Dermis microvascular lymphatic vessel endothelial cell (primary cell): ENCODE measurements at places on chromosomes 2 and 18.

DNA sequence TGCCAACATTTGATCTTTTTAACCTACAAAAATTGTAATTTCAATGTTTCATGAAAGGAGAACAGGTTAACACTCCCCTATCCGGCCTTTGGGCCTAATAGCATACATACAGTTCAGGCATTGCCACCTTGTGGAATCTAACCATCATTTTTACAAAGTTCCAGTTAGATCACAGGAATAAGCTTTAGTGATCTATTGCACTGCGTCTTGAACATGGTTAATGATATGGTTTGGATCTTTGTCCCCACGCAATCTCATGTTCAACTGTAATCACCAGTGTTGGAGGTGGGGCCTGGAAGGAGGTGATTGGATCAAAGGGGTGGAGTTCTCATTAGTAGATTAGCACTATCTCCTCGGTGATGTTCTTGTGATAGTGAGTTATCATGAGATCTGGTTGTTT lies 58.2 kb upstream of the NEUROD1 start:
- no peak for DNase-seq

GRCh38 chr2:88540346-88540745 lies 86.9 kb downstream of the EIF2AK3 start:
- no peak for DNase-seq

- DNase-seq, result no peak
These were observed 43.0 kb upstream of the ITSN2 start for GRCh38 chr2:24403168-24403831.

GRCh38 chr18:62682371-62682770 lies 33.0 kb upstream of the PHLPP1 start:
- DNase-seq, result no peak

DNA sequence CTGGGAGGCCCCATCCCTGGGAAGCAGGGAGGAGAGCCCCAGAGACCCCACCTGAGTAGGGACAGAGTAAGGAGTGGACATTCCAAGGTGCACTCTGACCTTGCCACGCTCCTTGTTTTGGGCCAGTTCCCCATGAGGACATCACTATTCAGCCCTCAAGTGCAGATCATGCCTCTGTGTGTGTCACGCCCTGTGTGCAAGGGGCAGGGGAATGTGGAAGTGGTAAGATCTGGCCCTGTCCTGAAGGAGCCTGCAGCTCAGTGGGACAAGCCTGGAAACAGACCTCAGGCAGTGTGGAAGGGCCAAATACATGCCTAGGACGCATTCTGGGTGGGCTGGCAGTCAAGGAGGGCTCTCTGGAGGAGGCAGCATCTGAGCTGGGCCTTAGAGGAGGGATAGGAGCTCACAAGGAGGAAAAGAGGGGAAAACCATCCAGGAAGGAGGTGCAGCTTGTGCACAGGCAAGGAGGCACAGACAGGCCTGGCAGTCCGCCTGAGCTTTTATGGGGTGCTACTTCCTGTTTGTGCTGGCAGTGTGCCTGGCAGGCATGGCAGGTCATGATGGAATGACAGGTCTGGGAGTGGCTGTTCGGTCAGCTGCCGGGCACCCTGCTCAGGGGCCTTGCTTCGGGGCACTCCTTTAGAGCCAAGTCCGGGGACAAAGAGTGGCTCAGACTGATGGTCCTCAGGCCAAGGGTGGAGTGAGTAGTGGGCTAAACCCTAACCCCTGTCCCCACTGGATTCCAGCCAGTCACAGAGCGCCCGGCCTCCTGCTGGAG lies 3.3 kb downstream of the KLHL30 start:
- no peak for DNase-seq

GRCh38 chr2:144230033-144230432 lies 289.9 kb downstream of the ZEB2 start:
- no peak for DNase-seq

- DNase-seq, result no peak
These were observed 25.5 kb upstream of the STAT4 start for GRCh38 chr2:191176305-191176704.

DNA sequence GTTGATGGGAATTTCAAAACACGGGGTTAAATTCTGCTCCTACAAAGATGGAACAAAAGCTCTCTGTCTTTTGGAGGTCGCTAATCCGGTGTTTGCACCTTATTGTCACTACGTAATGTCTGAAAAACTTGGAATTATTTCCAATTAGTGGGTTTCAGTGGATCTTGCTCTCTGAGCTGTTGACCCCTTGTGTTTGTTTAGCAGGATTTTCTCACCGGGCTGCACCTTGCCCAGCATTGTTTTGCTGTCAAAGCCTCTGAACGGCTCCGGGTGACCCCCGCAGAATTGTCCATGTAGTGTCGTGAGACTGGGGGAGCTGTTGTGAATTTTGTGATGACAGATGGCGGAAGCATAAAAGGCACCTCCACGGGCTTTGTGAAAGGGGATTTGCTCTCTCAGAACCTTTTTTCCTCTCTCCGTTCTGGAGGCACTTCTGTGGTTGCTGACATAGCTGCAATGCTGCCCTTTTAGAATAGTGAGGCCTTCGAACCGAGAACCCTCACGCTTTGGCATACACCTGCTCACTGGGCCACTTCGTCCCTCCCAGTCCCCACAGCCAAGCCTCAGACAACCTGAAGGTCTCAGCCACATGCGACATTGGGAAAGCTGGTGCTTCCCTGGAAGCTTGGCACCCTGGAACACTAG lies 129.4 kb downstream of the ACOXL start:
- DNase-seq, result no peak

GRCh38 chr2:48279344-48280090 lies 250.4 kb upstream of the STON1 start:
- no peak for DNase-seq

DNA sequence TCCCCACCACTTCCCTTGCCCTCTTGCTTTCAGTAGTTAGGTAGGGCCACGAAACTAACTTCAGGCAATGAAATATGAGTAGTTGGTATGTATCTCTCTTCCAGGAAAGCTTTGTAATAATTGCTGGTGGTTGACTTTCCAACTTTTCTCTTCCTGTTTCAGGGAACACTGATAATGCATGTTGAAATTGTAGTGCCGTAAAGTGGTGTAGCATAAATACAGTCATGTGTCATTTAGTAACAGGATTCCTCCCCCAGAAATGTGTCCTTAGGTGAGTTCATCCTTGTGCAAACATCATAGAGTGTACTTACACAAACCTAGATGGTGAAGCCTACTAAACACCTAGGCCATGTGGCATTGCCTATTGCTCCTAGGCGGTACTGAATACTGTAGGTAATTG lies 429.2 kb downstream of the PID1 start:
- no peak for DNase-seq

- DNase-seq, result no peak
These were observed 343.0 kb downstream of the NYAP2 start for GRCh38 chr2:225742487-225742886.

DNA sequence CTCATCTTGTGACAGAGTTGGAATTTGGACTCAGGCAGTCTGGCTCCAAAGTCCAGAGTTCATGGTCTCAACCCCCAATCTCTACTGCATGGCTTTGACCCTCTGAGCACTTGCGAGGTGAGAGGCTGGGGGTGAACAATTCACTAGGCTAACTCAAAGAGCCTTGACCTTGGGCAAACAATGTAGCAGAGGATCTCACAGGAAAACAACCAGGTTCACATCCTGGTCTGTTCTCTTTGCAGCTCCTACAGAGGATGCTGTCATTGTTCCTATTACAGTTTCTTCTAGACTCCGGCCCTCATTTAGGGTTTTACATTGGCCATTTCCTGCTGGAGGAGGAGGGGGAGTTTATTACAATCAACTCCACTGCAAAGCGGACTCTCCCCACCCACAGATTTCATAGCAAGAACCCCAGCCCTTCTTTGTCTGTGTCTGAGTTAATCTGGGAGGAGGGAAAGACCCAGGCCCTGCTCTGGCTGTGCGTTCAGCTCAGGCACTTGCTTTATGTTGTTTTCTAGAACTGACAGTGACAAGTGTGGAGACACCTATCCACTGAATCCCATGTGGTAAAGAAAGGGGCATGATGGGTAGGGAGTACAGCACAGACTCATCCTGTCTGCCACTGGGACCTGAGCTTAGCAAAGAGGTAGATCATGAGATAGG lies 101.6 kb downstream of the LBH start:
- DNase-seq, result no peak

GRCh38 chr2:189543367-189543766 lies 37.2 kb downstream of the SLC40A1 start:
- DNase-seq, result no peak

- DNase-seq, result no peak
These were observed 97.4 kb downstream of the MCFD2 start for GRCh38 chr2:46818141-46818621.

DNA sequence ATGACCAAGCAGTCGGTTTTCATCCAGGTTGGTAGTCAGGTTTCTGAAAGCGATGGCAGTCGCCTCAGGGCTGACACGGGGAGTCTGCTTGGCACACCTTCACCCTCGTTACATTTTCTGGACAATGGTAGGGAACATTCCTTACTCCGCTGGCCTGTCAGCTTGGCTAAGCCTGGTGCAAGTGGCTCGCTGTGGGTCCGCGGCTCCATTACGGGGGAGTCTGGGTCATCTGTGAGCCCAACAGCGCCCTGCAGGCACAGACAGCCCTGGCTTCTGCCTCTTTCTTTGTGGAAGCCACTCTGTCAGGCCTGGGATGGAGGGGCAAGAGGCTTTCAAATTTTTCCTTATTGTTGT lies 95.6 kb downstream of the HDAC4 start:
- DNase-seq, result no peak

DNA sequence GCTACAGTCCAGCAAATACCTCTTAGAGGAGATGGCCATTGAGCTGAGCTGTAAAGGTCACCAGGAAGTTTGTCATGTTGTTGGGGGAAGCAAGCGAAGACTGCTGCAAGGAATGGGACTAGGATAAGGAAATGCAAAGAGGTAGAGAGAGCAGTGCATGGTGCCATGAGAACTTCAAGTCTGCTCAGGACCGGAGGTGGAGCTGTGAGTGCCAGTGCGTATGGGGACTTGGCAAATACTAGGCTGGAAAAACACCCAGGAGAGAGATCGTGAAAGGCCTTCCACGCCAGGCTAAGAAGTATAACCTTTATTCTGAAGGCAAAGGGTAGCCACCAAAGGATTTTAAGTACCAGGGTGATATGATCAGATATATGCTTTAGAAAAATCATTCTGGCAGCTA lies 71.3 kb downstream of the MEIS1 start:
- DNase-seq, result no peak

DNA sequence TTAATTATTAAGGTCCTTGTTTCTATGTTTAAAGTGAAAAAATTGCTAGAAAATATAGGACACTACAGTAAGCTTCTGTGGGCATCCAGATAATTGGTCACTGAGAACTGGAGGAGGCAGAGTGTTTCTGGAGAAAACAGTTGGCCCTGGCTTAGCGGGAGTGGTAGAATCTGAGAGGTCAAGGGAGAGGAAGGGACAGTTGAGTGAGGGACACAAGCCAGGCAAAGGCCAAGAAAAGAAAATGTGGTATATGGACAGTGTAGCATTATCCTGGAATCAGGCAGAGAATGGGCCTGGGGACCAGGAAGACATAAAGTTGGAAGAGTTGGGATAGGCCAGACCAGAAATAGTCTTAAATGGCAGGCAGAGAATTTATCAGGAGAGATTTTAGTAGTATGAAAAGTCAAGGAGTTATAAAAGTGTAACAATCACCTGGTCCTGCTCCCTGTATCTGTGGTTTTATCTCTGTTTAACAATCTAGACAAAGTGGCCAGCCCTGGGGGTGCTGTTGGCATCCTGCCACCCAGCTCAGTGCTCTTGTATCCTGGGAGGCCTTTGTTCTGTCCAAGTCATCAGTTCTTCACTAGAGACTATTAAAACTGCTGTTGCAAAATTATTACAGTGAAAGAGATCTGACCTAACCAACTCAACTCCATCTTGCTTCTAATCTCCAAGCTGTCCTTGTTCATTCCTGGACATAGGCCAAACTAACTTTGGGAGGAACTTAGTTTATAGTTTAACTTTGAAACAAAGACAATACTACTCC lies 15.4 kb upstream of the MSGN1 start:
- DNase-seq, result no peak

DNA sequence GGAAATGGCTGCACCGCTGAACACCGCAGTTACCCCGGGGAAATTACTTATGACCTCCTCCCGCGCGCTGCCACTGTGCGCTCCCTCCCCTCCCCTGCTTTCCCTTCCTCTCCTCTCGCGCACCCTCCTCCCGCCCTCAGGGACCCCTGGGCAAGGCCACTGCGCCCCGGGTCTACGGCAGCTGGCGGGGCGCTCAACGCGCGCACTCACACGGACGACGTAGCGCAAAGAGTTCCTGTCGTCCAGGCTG lies 7.9 kb downstream of the ALPP start:
- DNase-seq, result no peak

- no peak for DNase-seq
These were observed 52.8 kb upstream of the RAB12 start for GRCh38 chr18:8556424-8556823.

GRCh38 chr2:10141736-10142639 lies 19.4 kb downstream of the RRM2 start:
- no peak for DNase-seq

DNA sequence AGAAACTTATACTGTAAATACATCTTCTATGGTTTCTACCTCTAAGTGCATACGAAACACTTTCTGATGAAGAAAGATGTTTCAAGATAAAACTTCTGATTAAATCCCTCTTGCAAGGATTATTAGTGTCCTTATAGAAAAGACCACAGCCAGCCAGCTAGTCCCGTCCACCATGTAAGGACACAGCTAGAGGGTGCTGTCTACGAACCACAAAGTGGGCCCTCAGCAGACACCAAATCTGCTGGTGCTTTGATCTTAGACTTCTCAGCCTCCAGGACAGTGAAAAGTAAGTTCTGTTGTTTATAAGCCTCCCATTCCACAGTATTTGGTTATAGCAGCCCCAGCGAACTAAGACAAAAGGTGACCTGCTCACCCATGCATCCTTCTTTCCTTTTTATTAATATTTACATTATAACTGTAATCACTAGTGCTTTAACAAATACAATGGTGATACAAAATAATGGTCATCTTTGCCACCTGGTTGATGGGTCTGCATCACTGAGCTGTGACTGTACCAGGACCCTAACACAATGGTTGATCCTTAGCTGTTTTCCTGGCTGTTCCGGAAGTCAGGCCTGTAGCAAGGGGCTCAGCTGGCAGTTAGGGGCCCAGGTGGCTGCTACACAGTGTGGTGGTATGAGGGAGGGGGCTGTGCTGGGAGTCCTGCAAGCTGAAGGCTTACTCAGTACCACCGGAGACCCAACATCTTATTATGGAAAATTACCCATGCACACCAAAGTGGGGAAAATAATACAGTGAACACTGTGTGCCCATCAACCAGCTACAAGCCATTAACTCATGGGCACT lies 108.5 kb upstream of the SMAD7 start:
- no peak for DNase-seq

DNA sequence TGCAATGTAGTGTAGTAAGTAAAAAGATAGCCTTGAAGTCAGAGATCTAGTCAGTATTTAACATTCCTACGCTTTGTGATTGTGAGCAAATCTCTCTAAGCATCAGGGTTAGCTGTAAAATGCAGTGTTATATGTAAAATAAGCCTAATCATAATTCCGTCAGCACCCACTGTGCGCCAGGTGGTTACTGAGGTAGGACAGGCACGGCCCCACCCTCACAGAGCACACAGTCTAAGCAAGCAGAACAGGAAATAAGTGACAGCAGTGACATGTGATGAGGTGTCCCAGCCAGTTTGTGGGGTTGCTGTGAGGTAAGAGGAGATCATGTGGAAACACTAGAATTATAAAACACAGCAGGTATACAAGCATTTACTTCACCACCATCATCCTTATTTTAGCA lies 267.1 kb downstream of the ICOS start:
- DNase-seq, result no peak

- DNase-seq, result no peak
These were observed 99.1 kb upstream of the ITGA6 start for GRCh38 chr2:172328103-172328841.
